Spinal cord (tissue), 10 donors: ENCODE measurements at places on chromosomes 4 and X. TPM values are rescaled to one million over a fixed set of nuclear protein-coding genes. Genes with fewer than 3 reads are reported as not detected.
A peak's percentile ranks its signal among the peaks of the same experiment; 100 is the strongest.

GRCh38 chr4:180669680-180670079 is 1573.5 kb upstream of the TENM3 start:
- no peak overlapping the region for H3K27ac ChIP-seq
- no peaks in the 10 kb centered on the region for H3K27me3 ChIP-seq
- no peak overlapping the region for H3K4me3 ChIP-seq
- H3K4me1 ChIP-seq, result no peaks in the 10 kb centered on the region
- H3K36me3 ChIP-seq, result no peaks in the 10 kb centered on the region
- no peak for DNase-seq

NPY5R gene
- total RNA-seq, result 11.8 TPM

ZNF280C gene
- total RNA-seq, result 6.4 TPM

GRCh38 chr4:30943356-30943755 is 223.2 kb downstream of the PCDH7 start:
- no peaks in the 10 kb centered on the region for H3K36me3 ChIP-seq
- no peak overlapping the region for H3K4me3 ChIP-seq
- no peaks in the 10 kb centered on the region for H3K4me1 ChIP-seq
- H3K27ac ChIP-seq, result no peak overlapping the region
- H3K27me3 ChIP-seq, result no peaks in the 10 kb centered on the region

- peaks cover 28% of the 10 kb centered on the region for H3K36me3 ChIP-seq
- peaks cover 14% of the 10 kb centered on the region for H3K4me1 ChIP-seq
- peaks cover 2% of the 10 kb centered on the region for H3K27me3 ChIP-seq
- H3K27ac ChIP-seq, result no peak overlapping the region
Observed at GRCh38 chrX:153935326-153935851, 552 bp upstream of the NAA10 start.

MAGEA9 gene
- total RNA-seq, result not detected

CFAP47 gene
- 16.8 TPM for total RNA-seq

GRCh38 chr4:94978904-94979303 is 221.1 kb downstream of the BMPR1B start:
- DNase-seq, result no peak
- H3K4me1 ChIP-seq, result no peaks in the 10 kb centered on the region
- H3K4me3 ChIP-seq, result no peak overlapping the region
- no peaks in the 10 kb centered on the region for H3K27me3 ChIP-seq
- no peak overlapping the region for H3K27ac ChIP-seq

FAM9C gene
- total RNA-seq, result not detected

BEX5 gene
- 28.3 TPM for total RNA-seq

- no peaks in the 10 kb centered on the region for H3K4me1 ChIP-seq
- no peak overlapping the region for H3K4me3 ChIP-seq
- no peak overlapping the region for H3K27ac ChIP-seq
- no peaks in the 10 kb centered on the region for H3K36me3 ChIP-seq
- no peak for DNase-seq
Observed at GRCh38 chr4:67234296-67234695, 311.0 kb downstream of the CENPC start.

DNA sequence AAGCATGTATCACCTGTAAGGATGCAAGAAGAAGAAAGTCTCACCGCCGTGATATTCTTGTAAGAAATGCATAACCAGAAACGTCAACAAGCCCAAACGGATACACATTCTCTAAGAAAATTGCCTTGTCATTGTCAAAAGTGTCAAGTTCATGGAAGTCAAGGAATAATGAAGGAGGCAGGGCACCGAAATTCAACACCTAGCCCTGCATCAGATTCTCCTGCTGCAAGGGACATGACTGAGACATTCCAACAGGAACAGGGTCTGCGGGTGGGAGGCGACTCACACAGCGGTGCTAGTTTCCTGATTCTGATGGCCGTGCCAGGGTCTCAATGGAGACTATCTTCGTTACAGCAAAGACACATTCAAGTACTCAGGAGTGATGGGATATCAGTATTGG is 26.7 kb downstream of the IRF2 start:
- H3K27ac ChIP-seq, result no peak overlapping the region
- H3K36me3 ChIP-seq, result no peaks in the 10 kb centered on the region
- no peaks in the 10 kb centered on the region for H3K27me3 ChIP-seq
- peaks cover 11% of the 10 kb centered on the region for H3K4me1 ChIP-seq

MAGEC2 gene
- total RNA-seq, result not detected

- no peaks in the 10 kb centered on the region for H3K36me3 ChIP-seq
- no peaks in the 10 kb centered on the region for H3K4me1 ChIP-seq
- no peak overlapping the region for H3K4me3 ChIP-seq
- no peak overlapping the region for H3K27ac ChIP-seq
- DNase-seq, result no peak
Observed at GRCh38 chrX:98548519-98548918, 1664.8 kb downstream of the RPA4 start.

GRCh38 chr4:161919442-161920220 is 244.2 kb downstream of the FSTL5 start:
- no peak overlapping the region for H3K4me3 ChIP-seq
- no peak overlapping the region for H3K27ac ChIP-seq
- no peak for DNase-seq

CSN1S1 gene
- not detected for total RNA-seq

DNA sequence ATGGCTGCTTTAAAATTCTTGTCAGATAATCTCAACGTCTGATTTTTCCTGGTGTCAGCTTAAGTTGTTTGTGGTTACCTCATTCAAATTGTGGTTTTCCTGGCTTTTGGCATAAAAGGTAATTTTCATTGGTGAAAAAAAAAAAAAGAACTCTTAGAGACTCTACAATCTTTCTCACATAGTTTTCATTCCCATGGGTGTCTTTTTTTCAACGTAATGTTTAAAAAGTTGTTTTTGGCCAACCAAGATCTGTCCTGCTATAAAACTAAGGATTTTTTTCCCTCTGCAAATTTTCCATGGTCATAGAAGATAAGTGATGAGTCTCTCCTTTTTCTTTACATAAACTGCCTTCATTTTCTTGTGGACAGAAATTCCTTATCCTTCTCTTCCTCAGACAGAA is 28.9 kb upstream of the RPS6KA6 start:
- no peaks in the 10 kb centered on the region for H3K4me1 ChIP-seq
- H3K27ac ChIP-seq, result no peak overlapping the region
- no peaks in the 10 kb centered on the region for H3K27me3 ChIP-seq
- DNase-seq, result no peak

- H3K36me3 ChIP-seq, result peaks cover 3% of the 10 kb centered on the region
- peaks cover 43% of the 10 kb centered on the region for H3K4me1 ChIP-seq
- H3K4me3 ChIP-seq, result no peak overlapping the region
- H3K27ac ChIP-seq, result no peak overlapping the region
Observed at GRCh38 chr4:3708103-3708510, 58.1 kb upstream of the ADRA2C start.

FHIP1A gene
- total RNA-seq, result 3.2 TPM

FAT1 gene
- 213 TPM for total RNA-seq

TMPRSS11F gene
- not detected for total RNA-seq

DNA sequence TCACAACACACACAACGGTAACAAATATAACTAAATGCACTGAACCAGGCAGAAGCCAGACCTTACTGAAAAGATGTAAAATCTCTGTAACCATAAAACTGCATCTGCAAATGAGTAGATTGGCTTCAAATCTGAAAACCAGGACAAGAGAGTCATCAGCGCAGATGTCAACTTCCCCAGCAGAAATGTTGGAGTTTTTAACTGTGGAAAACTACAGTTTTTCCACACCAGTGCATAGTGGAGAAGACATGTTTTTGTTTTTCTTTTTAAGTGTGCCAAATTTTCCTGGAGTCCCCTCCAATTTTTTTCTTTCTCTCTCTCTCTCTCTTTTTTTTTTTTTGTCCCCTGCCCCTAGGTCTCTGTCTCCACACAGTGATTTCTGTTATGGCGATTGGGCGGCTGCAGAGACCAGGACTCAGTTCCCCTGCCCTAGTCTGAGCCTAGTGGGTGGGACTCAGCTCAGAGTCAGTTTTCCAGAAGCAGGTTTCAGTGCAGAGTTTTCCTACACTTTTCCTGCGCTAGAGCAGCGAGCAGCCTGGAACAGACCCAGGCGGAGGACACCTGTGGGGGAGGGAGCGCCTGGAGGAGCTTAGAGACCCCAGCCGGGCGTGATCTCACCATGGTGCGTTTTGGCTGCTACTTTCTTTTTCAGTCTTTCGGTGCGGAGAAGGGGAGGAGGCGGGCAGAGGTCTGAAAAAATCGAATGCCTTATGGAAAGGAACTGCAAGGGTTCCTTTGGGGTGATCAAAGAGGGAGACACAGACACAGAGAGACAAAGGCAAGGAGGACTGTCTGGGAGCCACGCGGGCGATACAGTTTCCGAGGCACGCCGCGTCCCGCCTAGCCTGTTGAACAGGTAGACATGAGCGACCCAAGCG is at the start of gene GUCY1A1:
Gene GUCY1A1, plus strand, starts transcription at position 505 of the 878 bp plus-strand sequence. CDS start 30,020 bp downstream, outside the sequence.
- peak; percentile 85 for DNase-seq
- peaks cover 13% of the 10 kb centered on the region for H3K4me1 ChIP-seq
- H3K4me3 ChIP-seq, result peak within 1 kb of the TSS; percentile 70
- H3K27me3 ChIP-seq, result peaks cover 2% of the 10 kb centered on the region
- no peaks in the 10 kb centered on the region for H3K36me3 ChIP-seq

- no peaks in the 10 kb centered on the region for H3K36me3 ChIP-seq
- H3K4me1 ChIP-seq, result peaks cover 3% of the 10 kb centered on the region
- no peaks in the 10 kb centered on the region for H3K27me3 ChIP-seq
- peak overlapping the region; percentile 84 for H3K27ac ChIP-seq
- no peak for DNase-seq
- peak overlapping the region; percentile 72 for H3K4me3 ChIP-seq
Observed at GRCh38 chrX:71067089-71067488, 1.0 kb downstream of the SNX12 start.

HS6ST2 gene
- 11.4 TPM for total RNA-seq

REELD1 gene
- 0.30 TPM for total RNA-seq

TMPRSS11D gene
- total RNA-seq, result not detected

AFM gene
- total RNA-seq, result not detected

DNA sequence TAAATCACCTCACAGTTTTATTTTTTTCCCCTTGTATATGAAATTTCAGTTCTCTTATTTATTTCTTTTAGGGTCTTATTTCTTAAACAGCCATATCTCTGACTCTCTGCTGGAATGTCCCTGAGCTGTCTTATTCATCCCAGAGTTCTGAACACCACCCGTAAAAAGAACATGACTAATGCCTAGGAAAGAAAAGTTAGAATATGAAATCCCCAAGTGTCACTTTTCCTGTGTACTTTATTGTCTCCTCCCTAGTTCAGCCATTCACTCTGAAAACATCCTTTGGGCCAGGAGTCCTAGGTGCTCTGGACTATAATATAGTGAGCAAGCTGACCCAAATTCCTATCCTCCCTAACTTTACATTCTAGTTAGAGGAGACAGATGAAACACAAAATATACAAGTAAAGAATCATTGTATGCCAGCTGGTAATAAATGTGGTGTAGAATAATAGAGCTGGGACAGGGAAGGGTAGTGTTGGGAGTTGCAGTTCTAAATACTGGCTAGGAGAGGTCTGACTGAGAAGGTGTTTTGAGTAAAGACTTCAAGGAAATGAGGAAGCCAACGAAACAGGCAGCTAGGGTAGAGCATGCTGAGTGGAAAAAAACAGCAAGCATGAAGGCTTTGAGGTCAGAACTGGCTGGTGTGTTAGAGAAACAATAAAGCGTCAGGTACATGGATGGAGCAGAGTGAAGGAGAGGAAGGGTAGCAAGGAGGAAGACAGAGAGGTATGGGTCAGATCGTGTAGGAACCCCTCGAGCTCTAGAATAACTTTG is 40.6 kb upstream of the FTHL17 start:
- no peak for DNase-seq
- H3K4me3 ChIP-seq, result no peak overlapping the region
- no peak overlapping the region for H3K27ac ChIP-seq
- H3K27me3 ChIP-seq, result no peaks in the 10 kb centered on the region
- H3K4me1 ChIP-seq, result no peaks in the 10 kb centered on the region

- no peaks in the 10 kb centered on the region for H3K36me3 ChIP-seq
- H3K4me1 ChIP-seq, result no peaks in the 10 kb centered on the region
- no peak overlapping the region for H3K4me3 ChIP-seq
- DNase-seq, result no peak
Observed at GRCh38 chrX:17291171-17291900, 83.7 kb upstream of the NHS start.

ASB12 gene
- 0.30 TPM for total RNA-seq

- no peak for DNase-seq
- H3K4me3 ChIP-seq, result no peak overlapping the region
- H3K27me3 ChIP-seq, result no peaks in the 10 kb centered on the region
- no peaks in the 10 kb centered on the region for H3K4me1 ChIP-seq
Observed at GRCh38 chr4:89303177-89303576, 4.4 kb downstream of the GPRIN3 start.

- H3K36me3 ChIP-seq, result no peaks in the 10 kb centered on the region
- no peaks in the 10 kb centered on the region for H3K27me3 ChIP-seq
- no peak overlapping the region for H3K27ac ChIP-seq
- DNase-seq, result no peak
Observed at GRCh38 chr4:40197879-40198689, 1.3 kb downstream of the RHOH start.

GRCh38 chrX:144946666-144947065 is 300.6 kb upstream of the SPANXN1 start:
- H3K4me1 ChIP-seq, result no peaks in the 10 kb centered on the region
- no peak overlapping the region for H3K4me3 ChIP-seq
- no peaks in the 10 kb centered on the region for H3K27me3 ChIP-seq
- no peak overlapping the region for H3K27ac ChIP-seq

RADX gene
- total RNA-seq, result 13.3 TPM

- peaks cover 27% of the 10 kb centered on the region for H3K4me1 ChIP-seq
- H3K27me3 ChIP-seq, result peaks cover 3% of the 10 kb centered on the region
- no peak for DNase-seq
- H3K4me3 ChIP-seq, result no peak overlapping the region
- H3K36me3 ChIP-seq, result peaks cover 47% of the 10 kb centered on the region
Observed at GRCh38 chrX:47221756-47222155, 3.3 kb downstream of the CDK16 start.

DNA sequence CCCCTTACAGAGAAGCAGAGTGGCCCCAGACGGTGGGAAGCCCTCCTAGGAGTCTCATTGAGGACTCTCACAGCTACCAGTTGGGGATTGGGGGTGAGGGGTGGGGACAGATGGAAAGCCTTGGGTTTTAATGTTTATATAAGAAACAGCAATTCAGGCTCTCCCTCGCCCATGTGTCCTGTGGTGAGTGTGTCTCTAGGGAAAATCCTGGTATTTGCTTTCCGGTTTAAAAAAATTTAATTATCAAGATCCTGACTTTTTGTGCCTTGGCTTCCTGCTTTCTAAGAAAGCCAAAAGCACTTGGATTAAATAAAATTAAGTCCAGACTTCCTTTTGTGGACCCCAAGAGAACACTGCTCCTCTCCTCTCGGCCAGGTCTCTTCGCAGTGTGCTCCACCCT is 93.8 kb downstream of the SOWAHB start:
- no peak overlapping the region for H3K4me3 ChIP-seq
- no peaks in the 10 kb centered on the region for H3K36me3 ChIP-seq
- peak overlapping the region; percentile 69 for H3K27ac ChIP-seq
- peaks cover 22% of the 10 kb centered on the region for H3K4me1 ChIP-seq
- no peaks in the 10 kb centered on the region for H3K27me3 ChIP-seq
- no peak for DNase-seq

- no peak overlapping the region for H3K4me3 ChIP-seq
- no peaks in the 10 kb centered on the region for H3K4me1 ChIP-seq
- no peaks in the 10 kb centered on the region for H3K36me3 ChIP-seq
- H3K27me3 ChIP-seq, result no peaks in the 10 kb centered on the region
Observed at GRCh38 chrX:8424912-8425311, 39.7 kb upstream of the VCX3B start.

DNA sequence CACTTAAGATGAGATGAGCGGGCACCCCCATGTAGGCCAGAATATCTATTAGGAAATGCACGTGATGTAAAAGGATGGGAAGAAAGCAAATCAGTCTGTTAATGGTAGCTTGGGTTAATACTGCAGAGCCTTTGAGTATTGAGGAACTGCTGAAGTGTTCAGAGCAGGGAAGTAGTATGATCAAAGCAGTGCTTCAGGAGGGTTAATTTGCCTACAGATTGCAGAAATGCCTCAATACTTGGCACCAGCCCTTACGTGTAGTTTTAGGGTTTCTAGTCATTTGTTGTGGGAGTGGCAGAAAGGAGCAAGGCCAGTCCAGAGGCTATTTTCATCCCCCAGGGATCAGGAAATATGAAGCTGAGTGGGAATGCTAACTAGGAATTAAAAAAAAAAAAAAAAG is 19.7 kb downstream of the ZFX start:
- peaks cover 10% of the 10 kb centered on the region for H3K36me3 ChIP-seq
- no peaks in the 10 kb centered on the region for H3K4me1 ChIP-seq
- H3K27ac ChIP-seq, result no peak overlapping the region

MAP9 gene
- 22.8 TPM for total RNA-seq
